ENCODE measurements at places on chromosomes 7 and 10.
A peak's percentile ranks its signal among the peaks of the same experiment; 100 is the strongest.

- no peak for DNase-seq
Observed at GRCh38 chr7:146772601-146773000, 656.0 kb downstream of the CNTNAP2 start.

DNA sequence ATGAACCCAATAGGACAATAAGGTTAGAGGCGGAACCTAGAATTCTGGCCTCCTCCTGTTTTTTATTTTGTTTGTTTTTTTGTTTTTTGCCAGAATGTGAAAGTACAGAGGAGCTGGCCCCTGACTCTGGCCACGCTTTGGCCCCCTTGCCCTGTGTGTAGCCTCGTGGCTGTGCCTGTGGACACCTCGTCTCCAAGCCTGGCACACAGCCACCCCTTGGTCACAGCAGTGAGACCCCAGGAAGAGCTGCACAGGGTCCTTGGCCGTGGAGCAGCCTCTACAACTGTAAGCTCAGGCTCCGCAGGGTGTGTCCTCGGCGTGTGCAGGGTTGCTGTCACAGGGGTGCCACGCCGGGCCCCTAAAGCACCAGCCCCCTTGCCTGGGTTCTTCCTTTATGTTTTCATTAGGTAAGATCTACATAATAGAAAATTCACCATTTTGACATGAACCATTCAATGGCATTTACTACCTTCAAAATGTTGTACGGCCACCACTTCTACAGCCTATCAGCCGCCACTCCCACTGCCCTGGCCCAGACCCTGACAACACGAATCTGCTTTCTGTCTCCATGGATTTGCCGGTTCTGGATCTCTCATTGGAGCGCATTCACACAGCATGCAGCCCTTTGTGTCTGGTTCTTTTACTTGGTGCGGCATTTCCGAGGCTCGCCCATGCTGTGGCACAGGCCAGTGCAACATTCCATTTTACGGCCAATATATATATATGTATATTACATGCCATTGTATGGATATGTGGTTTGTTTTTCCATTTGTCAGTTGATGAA, 51.0 kb downstream of the AMZ1 start:
- DNase-seq, result no peak

DNA sequence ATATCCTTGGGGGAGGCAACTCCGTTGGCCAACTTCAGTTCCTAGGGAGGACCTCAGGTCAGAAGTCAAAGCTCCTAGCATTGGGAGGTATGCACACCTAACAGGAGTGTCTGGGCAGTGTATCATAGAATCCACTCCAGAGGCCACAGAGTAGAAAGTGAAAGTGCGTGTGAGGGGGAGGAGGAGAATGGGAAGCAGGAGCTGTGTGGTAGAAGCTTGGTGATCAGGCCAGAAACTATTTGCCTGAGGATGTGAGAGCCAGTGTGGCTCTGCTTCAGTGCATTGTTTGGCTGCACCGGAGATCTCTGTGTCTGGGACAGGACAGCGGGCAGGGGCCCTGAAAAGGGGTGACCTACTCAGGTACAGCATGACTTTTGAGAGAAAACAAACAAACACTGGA, 557.4 kb upstream of the VSTM2A start:
- no peak for DNase-seq

DNA sequence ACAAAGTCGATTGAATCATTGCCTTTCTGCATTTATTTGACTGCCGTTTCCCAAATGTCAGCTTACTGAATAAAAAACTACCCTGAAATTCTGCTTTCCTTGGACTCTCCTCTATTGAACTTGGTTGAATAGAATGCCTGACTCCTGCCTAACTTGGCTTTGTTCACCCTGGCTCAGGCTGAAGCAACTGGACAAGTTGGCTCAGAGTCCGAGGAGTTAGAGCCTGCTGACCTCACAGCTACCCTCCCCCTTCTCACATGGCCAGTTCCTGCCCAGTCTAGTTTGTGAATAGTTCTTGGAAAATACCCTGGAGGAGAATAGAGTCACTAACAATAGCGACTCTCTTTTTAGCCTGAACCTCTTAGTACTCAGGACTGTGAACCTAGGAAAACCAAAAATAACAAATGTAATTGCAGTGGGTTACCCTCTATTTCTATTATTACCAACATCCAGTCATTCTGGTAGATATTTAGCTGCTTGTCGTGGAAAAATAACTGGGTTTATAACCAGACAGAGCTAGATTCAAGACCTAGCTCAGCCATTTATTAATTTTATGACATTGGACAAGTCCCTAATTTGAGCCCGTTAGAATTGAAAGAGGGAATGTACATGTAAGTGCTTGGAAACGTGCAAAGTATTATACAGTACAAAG, 17.3 kb upstream of the NRBF2 start:
- DNase-seq, result peak; percentile 48

DNA sequence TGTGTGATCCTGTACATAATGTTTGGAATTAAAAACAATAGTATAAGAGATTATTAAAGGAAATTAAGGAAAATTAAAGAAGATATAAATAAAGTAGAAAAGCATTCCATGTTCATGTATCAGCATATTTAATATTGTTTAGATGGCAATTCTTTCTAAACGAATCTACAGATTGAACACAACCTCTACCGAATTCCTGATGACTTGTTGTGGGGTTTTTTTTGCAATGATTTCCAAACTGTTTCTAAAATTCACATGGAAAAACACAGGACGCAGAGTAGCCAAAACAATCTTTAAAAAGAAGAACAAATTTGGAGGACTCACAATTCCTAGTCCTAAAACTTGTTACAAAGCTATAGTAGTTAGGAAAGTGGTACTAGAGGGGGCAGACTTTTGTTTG, 573.4 kb upstream of the IGFBP3 start:
- DNase-seq, result no peak

- DNase-seq, result no peak
Observed at GRCh38 chr10:89837165-89838043, 136.0 kb downstream of the KIF20B start.

- no peak for DNase-seq
Observed at GRCh38 chr7:72309476-72309875, 102.7 kb downstream of the CALN1 start.

- no peak for DNase-seq
Observed at GRCh38 chr7:69502358-69502757, 95.9 kb upstream of the AUTS2 start.

- no peak for DNase-seq
Observed at GRCh38 chr7:91233212-91233611, 31.0 kb upstream of the FZD1 start.

DNA sequence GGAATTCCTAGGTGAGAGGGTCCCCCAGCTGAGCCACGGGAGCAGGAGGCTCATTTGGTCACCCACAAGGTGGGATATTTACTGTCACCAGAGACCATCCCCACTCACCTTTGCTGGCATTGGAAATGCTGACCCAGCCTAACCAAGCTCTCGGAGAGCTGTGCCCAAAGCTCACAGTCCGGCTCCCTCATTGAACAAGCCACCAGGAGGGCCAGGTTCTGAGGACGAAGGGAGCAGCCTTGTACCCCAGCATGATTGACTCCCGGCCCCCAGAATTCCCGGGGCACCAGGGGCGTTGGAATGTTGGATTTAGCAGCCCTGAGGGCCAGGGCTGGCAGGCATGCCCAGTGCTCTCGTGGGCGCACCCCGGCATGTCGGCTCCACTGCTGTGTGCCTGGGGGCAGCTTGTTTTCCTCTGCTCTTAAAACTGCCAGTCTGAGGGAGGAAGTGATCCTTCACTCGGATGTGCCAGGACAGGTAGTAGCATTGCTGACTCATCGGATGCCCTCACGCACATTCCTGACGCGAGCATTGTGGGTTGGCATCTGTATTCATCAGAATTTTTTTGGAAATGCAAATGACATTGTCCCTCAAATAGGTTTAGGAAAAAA, 23.3 kb downstream of the CLIP2 start:
- DNase-seq, result no peak

DNA sequence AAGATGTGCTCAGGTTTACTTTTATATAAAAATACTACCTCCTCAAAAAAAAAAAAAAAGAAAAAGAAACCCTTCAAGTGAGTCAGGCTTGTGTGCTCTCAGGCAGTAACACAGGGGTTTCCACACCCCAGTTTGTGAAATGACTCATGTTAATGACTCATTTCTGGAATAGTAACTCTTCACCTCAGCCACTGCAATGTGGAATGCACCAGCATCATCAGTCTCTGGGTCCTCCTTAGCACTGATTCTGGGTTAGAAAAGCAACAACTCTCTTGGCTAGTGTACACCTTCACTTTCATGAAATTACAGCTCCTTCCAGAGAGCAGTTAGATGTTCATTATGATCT, 110.6 kb downstream of the EMX2 start:
- DNase-seq, result no peak

- DNase-seq, result no peak
Observed at GRCh38 chr10:99834410-99834809, 52.0 kb downstream of the ABCC2 start.

GRCh38 chr7:26853788-26854393, 10.5 kb downstream of the SKAP2 start:
- DNase-seq, result no peak

GRCh38 chr10:36425131-36425797, 700.1 kb upstream of the ANKRD30A start:
- DNase-seq, result no peak

- DNase-seq, result no peak
Observed at GRCh38 chr10:125543796-125544195, 139.2 kb downstream of the TEX36 start.

DNA sequence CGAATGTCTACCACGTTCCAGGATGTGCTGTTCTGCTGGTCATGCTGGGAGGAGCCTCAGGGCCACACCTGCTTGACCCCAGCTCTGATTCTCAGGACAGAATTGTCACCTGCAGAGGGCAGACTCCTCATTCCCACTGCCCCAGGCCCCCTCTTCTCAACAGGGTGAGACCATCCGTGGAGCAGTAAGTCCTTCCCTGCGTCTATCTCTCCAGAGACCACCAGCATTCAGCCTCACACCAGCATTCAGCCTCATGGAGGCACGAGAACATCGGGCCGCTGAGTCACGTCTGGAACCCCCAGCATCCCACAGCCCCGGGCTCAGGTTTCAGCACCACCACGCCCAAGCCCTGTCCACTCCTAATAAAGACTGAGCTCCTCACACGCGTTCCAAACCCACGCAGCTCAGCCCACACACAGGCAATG, 273.4 kb downstream of the DIP2C start:
- DNase-seq, result no peak

- no peak for DNase-seq
Observed at GRCh38 chr7:9201928-9202327, 768.5 kb downstream of the NXPH1 start.

GRCh38 chr7:134374291-134374690, 57.6 kb upstream of the SLC35B4 start:
- DNase-seq, result no peak

GRCh38 chr10:68628576-68629127, 68.5 kb downstream of the TET1 start:
- DNase-seq, result no peak

- DNase-seq, result no peak
Observed at GRCh38 chr7:34718867-34719266, 60.8 kb downstream of the NPSR1 start.

DNA sequence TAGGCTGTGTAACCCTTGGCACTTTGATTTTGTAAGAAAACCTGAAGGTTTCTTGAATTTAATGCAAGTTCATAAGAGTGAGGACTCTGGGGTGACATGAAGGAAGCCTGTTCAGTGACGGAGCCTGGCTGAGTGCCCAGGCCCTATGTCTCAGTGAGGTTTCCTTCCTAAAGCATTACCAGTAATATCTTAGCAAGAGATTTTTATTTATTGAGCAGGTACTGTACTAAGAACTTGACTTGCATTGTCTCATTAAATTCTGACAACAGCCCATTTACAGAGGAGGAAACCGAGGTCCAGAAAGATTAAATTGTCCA, 197.2 kb downstream of the HECW1 start:
- no peak for DNase-seq

DNA sequence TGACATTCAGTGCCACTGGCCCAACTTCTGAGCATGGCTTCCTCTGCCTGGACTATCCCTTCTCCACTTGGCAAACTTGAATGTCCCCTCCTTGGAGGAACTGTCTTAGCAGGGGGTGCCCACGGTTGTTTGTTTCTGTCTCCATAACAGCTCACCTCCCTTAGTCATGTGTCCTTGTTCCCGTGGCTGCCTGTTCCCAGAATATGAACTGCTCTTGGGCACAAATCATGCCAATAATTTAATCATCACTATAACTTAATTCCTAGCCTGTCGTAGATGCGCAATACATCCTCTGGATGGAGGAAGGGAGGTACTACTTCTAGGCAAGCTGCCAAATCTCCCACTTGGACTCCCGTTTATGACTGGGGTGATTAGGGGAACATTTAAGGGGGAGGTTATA, 173.1 kb downstream of the MYOF start:
- DNase-seq, result no peak

GRCh38 chr7:15279640-15280039, 282.2 kb downstream of the AGMO start:
- no peak for DNase-seq

- DNase-seq, result no peak
Observed at GRCh38 chr10:11528286-11528685, 83.2 kb downstream of the USP6NL start.

DNA sequence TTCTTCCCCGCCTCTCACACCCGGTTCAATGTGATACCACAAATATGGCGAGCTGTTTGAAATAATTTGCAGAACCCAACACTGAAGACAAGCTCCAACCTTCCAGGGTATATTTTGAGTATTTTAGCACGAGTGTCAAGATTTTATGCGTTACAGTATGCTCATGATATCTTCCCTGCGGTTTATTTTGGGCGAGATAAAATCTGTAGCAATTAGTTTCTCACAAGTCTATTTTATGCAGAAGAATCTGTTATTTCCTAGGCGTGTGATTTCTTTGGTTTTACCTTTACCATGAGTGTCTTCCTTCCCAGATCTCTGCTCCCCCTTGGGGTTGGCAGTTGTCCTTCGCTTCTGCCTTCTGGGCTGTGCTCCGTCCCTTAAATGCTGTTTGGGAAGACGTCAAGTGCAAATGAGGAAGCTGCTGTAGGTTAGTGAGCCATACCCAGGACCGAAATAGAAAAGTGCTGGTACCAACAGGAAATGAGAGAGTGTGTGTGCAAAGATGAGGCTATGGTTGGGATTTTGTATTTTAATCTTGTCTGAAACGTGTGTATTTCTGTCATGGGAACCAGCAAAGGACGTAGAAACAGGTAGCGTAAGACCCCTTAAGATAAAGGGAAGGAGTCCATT, 299.8 kb downstream of the KLF6 start:
- DNase-seq, result no peak

GRCh38 chr7:108805808-108806397, 236.2 kb downstream of the DNAJB9 start:
- DNase-seq, result no peak
